ENCODE measurements at places on chromosomes 3 and 15. TPM values are rescaled to one million over a fixed set of nuclear protein-coding genes. Genes with fewer than 3 reads are reported as not detected.
A peak's percentile ranks its signal among the peaks of the same experiment; 100 is the strongest.

DNA sequence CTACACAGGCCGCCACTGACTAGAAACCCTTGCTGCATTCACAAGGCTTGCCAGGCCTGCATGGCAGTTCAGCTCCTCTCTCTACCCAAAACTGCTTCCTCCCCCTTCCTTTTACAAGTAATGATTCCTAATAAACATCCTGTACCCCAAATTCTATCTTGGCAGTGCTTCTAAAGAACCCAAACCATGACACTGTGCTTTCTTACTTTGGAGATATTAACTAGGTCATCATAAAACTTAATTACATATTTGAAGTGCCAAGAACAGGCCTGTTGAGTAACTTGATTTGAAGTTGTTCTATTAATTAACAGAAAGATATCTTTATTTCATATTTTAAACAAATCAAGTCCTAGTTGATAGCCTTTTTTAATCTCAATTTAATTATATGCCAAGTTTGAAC lies 88.4 kb downstream of the THBS1 start:
- DNase-seq = no peak

- DNase-seq = no peak
These were observed 81.8 kb upstream of the UBE2E1 start for GRCh38 chr3:23723930-23724329.

GRCh38 chr3:14783480-14784086 lies 35.2 kb upstream of the FGD5 start:
- DNase-seq = no peak

DNA sequence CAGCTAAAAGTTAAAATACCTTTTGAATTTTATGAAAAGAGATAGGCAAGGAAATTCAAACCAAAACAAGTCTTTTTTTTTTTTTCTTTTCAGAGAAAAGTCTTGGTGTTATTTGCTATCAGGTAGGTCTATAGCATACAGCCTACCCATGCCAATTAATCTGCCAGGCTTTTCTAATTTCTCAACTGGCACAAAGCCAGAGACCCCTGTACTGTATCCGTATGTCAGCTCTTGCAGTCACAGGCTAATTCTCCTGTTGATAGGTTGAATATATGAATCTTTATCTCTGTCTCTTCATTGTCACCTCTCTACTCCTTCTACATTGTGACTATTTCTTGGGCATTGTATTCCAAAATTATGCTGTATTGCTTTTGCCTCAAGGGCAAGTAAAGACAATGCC lies 133.4 kb downstream of the IL5RA start:
- no peak for DNase-seq

DNA sequence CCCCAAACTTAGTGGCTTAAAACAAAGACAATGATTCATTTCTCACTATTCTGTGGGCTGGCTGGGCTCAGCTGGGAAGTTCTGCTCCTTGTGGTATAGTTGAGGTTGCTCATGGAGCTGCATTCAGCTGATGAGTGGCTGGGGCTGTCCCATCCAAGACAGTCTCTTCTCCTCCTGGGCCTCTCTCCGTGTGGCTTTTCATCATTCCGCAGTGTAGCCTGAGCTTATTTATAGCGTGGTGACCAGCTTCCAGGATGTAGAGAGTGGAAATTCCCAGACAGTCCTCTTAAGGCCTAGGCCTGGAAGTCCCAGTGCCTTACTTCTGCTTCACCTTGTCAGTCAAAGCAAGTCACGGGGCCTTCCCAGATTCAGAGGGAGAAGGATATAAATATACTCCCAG lies 136.7 kb upstream of the DAZL start:
- DNase-seq = peak; percentile 85

RBPMS2 gene
- 10.6 TPM for total RNA-seq

All from astrocyte (in vitro differentiated cells and primary cell).